ENCODE measurements at places on chromosomes 3 and 15.
A peak's percentile ranks its signal among the peaks of the same experiment; 100 is the strongest.

GRCh38 chr15:60685346-60685937 is 206.5 kb upstream of the ICE2 start:
- no peak for DNase-seq

- no peak for DNase-seq
These were observed 31.4 kb downstream of the ALS2CL start for GRCh38 chr3:46661776-46662766.

DNA sequence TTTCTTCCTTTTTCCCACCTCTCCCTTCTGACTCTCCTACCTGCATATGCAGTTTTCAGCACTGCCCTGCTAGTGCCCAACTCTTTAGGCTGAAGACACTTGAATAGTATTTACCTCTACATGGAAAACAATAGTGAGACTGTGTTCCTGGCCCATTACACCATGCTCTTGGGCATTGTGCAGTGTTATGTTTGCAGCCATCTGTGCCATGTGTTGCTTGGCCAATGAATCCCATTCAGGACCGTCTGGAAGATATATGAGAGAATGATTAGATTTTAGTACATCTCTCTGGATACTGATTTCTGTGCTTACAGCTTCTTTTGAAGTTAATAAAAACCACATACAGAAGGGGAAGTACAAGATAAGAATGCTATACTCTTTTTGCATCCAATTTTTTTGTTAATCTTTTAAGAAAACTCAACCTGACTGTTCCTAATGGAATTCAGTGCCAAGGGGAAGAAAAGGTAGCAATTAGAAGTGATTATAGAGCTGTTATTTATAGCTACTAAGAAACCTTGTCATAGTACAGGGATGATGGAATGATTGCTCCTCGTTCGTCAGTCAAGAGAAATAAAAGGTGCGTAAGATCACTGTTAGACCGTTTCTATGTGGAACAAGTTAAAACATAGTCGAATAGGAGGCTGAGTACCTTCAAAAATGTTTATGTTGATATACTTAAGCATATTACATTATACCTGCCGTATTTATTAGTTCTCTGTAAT is 58.9 kb downstream of the TMEM41A start:
- DNase-seq = peak; percentile 56

DNA sequence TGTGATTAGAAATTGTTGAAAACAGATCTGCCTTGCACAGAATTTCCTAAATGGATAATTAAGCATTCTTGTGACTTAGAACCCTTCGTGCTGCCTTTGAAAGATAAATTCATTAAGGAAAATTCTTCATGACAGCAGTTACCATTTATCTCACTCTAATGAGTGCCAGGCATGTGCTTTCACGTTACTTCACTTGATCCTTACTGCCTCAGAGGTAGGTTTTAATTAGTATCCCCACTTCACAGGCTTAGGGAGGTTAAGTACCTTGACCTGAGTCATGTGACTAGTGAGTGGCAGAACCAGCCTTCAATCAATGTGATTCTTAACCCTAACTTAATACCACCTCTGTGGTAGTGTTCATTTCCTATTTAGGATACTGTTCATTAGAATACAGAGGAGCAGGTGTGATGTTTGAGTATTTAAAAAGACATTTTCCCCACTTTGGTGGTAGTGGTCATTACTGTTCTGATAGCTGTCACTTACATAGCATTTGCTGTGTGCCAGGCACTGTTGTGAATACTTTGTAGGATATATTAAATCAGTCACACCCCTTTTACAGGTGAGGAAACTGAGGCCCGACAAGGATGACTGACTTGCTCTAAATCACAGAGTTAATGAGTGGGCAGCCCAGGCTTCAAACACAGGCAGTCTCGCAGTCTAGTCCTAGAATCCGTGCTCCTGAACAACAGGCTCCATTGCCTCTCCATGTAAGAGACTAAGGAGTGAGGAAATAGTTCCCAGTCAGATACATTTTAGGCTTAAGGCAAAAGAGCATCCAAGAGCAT is 57.9 kb downstream of the RLBP1 start:
- DNase-seq = peak; percentile 49

DNA sequence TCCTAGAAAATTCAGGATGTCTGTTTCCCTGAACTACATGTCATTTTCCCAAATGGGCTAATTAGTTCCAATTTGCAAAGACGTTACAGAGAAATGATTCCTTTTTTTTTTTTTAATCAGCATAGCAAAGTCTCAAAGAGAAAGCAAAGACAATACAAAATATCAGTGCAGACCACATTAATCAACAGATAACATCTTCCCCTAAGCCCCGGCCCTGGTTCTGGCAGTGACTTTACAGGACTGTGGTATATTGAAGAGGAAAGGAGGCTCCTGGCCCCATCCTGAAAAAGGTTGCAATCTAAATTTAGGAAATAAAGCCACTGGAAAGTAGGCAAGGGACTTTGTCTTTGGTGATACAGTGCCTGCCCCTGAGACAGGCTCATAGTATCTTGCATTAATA is 836.5 kb downstream of the NTRK3 start:
- no peak for DNase-seq

Measured in NCI-H2171 treated with DMSO at 0.1 percent for 48 hours (cell line).